Activated CD4-positive, alpha-beta T cell treated with anti-CD3 and anti-CD28 coated beads for 24 hours (primary cell): ENCODE measurements at places on chromosomes 11 and 22.

- no peak for DNase-seq
Measured at GRCh38 chr11:80388536-80388935, 947.7 kb upstream of the TENM4 start.

DNA sequence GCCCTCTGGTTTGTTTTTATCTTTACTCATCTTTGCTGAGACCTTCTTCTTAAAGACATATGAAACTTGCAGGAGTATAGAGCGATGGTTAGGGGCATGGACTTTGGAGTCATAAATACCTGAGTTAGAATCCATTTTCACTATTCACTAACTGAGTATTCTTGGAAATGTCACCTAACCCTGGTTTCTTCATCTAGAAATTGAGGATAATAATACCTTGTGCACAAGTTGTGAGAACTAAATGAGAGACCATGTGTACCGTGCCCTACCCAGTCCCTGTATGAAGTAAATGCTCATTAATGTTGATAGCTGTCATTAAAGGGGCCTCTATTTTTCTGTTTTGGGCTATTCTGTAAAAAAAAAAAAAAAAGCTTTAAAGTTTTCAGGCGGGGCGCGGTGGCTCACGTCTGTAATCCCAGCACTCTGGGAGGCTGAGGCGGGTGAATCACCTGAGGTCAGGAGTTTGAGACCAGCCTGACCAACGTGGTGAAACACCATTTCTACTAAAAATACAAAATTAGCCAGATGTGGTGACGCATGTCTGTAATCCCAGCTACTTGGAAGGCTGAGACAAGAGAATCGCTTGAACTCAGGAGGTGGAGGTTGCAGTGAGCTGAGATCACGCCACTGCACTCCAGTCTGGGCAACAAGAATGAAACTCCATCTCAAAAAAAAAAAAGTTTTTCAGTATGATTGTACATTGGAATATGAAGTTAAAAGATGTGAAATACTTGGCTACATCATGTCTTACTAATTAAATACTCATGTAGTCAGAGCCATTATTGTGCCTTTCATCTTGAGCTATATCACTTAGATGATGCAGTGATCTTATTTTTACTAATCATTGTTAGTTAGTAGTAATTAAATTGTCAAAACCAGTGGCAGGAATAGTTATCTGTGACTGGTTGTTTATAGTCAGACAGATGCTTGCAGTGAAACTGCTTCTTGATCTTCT, 95.0 kb downstream of the AMOTL1 start:
- DNase-seq = no peak

DNA sequence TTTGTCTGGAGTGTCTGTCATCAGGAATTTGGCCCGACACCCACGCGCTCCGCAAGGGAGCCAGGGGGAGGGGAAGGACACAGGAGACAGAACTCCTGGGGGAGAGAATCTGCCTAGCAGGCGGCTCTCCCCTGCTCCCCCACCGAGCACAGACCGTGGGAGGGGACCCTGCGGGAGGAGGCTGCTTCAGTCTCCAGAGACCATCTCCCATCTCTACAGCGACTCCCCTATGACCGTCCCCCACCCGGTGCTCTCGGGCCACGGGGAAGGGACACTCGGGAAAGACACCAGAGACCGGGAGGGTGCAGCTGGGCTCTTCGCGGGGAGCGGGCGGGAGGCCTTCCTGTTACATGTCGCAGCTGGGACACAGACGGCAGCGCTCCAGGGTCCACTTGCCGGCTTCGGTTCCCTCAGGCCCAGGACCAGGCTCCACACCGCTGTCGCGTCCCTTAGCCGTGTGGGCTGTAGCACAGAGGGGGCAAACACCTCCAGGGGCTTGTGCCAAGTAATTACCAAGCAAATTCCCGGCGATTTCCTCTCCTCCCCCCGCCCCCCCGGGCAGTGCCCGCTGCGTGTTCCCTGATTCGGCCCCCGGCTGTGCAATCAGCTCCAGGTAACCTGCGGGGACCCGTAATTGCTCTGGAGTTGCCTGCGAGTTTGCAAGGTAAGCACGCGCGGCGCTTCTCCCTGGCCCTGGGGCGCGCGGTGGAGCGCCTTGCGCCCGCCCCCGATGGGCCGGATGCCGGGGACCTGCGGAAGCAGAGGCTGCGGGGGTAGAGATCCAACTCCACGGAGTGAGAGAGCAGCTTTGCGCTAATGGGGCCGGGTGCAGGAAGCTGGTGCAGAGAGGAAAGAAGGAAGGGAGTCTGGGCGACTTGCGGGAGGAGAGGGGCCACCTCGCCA, 155.1 kb upstream of the CADM1 start:
- no peak for DNase-seq

GRCh38 chr11:115238791-115239190, 265.4 kb downstream of the CADM1 start:
- DNase-seq = no peak

- no peak for DNase-seq
Measured at GRCh38 chr11:6127881-6128280, 20.4 kb downstream of the OR56B4 start.

DNA sequence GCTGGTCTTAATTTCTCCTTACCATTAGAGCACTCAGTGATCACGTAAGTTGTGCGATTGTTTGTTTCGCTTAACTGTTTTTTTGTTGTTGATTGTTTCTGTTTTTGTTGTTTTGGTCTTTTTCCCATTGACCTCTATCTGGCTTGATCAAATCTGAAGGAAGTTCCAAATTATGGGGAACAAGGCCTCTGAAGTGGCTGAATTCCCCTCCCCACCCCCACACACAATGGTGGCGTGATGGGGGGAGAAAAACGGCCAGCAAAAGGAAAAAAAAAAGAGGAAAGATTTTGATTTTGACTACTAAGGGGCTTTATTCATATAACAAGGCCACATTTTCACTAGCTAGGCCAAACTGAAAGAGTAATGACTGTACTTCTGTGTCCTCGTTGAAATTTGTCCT, 53.6 kb downstream of the OSBPL5 start:
- no peak for DNase-seq

- DNase-seq = no peak
Measured at GRCh38 chr11:16745950-16746605, 7.6 kb downstream of the C11orf58 start.

DNA sequence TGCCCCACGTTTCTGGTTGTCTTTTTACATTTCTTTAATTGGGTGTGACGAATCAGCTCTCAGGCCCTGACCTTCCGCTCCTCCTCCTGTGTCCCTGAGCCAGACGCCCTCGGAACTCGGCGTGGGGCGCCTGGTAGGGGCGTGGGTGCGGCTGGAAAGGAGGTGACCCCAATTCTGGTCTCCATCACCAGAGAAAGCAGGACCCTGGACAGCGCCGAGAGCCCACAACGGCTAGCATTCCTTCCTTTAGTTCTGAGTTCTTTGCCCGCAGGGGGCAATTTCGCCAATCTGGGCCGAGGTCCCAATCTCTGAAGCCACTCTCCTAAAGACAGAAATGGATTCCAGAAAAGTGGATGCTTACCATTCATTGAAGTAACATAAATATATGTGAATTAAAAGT, 11.7 kb upstream of the RBMXL2 start:
- no peak for DNase-seq

- DNase-seq = no peak
Measured at GRCh38 chr11:2250041-2250440, 20.3 kb downstream of the ASCL2 start.

GRCh38 chr22:47189056-47189916, 426.8 kb downstream of the TBC1D22A start:
- no peak for DNase-seq

GRCh38 chr22:24496661-24497060, 1.5 kb downstream of the UPB1 start:
- no peak for DNase-seq

GRCh38 chr11:111922803-111923202, 4.1 kb downstream of the C11orf52 start:
- no peak for DNase-seq

GRCh38 chr11:22416462-22416861, 78.3 kb downstream of the SLC17A6 start:
- DNase-seq = no peak

DNA sequence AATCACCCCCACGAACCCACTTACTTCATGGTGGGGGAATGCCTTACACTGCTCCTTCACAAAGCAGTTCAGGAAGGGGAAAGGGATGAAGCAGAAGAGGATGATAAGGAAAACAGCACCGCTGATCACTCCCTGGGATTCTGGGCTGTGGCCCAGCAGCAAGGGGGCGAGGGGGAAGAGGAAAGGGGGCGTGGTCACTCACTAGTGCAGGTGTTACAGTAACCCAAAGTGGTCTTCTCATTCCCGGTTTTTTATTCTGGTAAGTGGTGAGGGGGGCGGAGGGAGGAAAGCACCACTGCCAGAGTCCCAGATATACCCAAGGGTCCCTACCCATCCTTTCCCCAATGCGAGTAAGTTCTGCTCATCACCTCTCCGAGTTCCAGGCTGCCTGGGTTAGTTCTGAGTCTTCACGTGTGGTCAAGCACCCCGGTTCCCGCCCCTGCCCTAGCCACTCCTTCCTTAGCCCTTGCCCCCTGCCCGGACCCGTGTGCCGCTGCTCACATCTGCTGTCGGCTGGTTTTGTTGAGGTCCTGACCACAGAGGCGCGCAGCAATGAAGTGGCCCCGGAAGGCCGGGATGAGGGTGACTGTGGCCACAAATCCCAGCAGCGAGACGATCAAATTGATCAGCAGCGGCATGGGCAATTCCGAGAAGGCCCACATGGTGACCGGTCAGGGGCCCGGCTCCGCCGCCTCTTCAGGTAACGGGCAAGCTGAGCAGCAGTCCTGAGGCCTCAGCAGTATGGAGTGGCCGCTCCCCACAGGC, 477 bp downstream of the DPAGT1 start:
- no peak for DNase-seq

- no peak for DNase-seq
Measured at GRCh38 chr11:111541254-111542061, 938 bp downstream of the LAYN start.

DNA sequence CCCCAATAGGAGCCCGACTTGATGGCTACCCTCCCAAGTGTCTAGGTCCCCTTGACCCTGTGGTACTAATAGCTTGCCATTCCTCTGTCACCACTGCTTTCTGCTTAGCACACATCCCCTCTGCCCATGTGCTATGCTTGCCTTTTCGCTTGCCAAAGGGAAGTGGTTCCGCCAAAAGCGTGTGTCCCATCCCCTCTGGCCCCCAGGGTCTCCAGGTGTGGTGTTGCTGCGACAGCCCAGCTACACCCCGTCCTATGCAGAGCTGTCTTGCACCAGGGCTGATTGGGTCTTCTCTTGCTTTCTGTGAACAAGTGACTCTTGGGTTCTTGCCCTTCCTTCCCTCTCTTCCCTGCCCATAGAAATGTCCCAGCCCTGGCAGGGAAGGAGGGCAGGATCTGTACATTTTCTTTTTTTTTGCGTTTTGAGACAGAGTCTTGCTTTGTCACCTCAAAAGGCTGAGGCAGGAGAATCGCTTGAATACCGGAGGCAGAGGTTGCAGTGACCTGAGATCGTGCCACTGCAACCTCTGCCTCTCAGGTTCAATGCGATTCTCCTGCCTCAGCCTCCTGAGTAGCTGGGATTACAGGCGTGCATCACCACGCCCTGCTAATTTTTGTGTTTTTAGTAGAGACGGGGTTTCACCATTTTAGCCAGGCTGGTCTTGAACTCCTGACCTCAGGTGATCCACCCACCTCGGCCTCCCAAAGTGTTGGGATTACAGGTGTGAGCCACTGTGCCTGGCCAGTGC, 3.9 kb downstream of the TANGO2 start:
- no peak for DNase-seq

DNA sequence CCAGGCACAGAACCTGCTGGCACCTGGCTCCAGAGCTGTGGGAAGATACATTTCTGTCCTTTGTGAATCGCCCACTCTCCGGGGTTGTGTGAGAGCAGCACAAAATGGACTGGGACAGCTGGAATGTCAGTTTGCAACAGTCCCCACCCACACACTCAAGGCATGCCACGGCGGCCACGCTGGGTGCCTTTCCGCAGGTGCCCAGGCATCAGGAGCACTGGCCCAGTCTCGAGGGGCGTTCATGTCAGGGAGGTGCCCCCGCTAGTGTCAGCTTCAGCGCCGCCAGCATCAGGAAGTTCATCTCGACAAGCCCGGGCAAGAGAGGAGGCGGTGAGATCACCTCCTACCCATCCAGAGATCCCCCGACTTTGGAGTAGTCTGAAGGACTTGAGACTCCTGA, 2.1 kb downstream of the TP53AIP1 start:
- no peak for DNase-seq

GRCh38 chr11:63244862-63245261, 1.5 kb upstream of the SLC22A25 start:
- no peak for DNase-seq

- no peak for DNase-seq
Measured at GRCh38 chr11:6900327-6900999, 8.2 kb upstream of the OR2D2 start.

GRCh38 chr22:29780748-29781676, 13.8 kb downstream of the UQCR10 start:
- DNase-seq = no peak

DNA sequence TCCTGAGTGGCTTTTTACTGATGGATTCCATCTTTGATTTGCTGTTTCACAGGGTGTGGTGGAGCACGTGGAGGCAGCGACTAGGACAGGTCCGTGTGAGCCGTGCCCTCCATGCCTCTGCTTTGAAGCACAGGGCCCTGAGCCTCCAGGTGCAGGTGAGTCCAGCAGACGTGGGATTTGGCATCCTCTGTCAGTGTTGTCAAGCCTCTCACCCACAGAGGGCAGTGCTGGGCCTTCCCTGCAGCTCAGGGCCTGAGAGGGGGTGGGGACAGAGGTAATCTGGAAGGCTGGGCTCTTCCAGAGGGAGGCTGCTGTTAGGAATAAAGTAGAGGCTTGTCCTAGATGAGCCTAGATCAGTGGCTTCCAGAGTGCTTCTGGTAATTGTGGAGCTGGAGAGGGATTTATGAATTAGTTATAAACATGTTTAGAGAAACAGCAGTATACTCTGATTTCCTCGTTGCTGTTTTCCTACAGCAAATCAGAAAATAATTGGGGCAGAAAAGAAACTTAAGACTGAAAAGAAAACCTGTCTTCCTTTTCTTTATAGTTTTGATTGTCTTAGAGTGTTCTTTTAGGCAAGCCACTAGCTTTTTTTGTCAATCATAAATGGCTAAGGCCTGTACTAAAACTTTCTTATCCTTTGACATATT, 65.0 kb downstream of the SFI1 start:
- peak; percentile 36 for DNase-seq

DNA sequence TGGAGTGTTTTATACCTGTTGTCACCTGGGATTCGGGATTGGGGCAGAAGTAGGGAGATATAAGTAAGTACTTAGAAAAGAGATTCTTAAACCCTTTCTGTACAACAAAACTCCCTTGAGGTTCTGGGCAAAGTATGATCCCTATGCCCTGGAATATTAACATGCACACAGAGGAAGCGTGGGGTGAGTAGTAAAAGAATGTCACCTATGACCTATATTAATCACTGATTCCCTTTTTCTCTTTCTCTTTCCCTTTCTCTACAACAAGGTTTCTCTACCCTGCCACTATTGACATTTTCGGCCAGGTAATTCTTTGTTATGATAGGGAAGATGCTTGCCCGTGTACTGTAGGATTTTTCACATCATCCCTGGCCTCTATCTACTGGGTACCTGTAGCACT, 209.7 kb upstream of the PLET1 start:
- no peak for DNase-seq

GRCh38 chr11:2321311-2321683, 19.5 kb downstream of the TSPAN32 start:
- DNase-seq = no peak

GRCh38 chr11:36628765-36629244, 30.8 kb upstream of the RAG2 start:
- no peak for DNase-seq

- no peak for DNase-seq
Measured at GRCh38 chr11:117126223-117126965, 17.7 kb upstream of the PAFAH1B2 start.
